ENCODE measurements at places on chromosomes 4 and X.

DNA sequence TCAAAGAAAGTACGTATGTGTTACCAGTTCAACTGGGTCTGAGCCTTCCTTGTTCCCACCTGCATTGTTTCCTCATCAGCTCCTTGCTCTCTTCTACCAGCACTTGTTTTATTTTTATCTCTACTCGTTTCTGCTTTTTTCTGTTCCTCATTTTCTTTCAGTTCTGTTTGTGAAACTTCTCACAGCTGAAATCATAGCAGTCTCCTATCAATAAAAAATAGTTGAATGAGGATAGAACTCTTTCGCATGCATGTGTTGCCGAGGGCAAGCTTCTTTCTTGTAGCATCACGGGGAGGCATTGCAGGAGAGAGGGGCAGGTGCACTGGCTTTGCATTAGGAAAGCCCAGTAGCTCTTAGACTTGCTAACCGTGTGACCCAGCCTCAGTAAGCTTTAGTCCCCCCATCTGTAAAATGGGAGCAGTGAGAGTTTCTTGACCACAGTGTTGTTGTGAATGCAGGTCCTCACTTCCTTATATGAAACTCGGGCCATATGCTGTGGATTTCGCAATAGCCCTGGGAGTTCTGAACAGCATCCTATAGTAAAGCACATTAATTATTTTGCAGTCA is 24.7 kb downstream of the OFD1 start:
- DNase-seq: no peak

- no peak for DNase-seq
These were observed 82.1 kb downstream of the AREG start for GRCh38 chr4:74527049-74527448.

GRCh38 chr4:166044871-166045270 is 171.8 kb downstream of the TLL1 start:
- no peak for DNase-seq

- no peak for DNase-seq
These were observed 283.7 kb downstream of the AFF2 start for GRCh38 chrX:148784137-148784536.

DNA sequence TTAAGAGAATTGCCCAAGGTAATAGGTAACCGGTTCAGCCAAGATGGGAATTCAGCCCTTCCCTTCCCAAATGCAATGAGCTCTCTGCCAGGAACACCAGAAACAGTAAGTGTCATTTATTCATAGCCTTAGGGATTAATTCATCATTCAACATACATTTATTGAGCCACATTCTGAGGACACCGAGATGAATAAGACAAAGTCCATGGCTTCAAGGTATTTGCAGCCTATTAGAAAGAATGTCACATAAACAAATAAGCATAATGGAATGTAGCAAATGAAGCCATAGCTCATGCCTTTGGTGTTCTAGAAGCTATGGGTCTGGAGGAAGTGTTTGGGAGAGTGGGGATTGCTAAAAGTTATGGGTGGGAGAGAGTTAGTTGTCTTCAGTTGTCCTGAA is 6.3 kb upstream of the TAB3 start:
- DNase-seq: no peak

GRCh38 chrX:48509245-48509590 is 426 bp downstream of the PORCN start:
- DNase-seq: no peak

DNA sequence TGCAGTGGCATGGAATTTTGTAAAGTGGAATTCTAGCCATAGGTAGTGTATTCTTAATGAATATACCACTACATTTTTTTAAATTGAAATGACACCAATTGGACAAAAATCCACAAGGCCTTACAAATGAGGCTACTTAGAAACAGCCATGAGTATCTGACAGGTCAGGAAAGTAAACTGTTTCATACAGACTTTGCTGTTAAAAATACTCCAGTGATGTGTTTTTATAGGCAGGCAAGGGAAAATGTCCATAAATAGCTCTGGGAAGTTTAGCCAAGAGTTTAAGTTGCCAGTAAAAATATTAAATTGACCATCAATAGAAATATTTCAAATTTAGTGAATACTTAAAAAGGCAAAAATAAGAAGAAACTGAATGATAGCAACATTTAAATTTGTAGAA is 41.8 kb upstream of the PDLIM5 start:
- no peak for DNase-seq

DNA sequence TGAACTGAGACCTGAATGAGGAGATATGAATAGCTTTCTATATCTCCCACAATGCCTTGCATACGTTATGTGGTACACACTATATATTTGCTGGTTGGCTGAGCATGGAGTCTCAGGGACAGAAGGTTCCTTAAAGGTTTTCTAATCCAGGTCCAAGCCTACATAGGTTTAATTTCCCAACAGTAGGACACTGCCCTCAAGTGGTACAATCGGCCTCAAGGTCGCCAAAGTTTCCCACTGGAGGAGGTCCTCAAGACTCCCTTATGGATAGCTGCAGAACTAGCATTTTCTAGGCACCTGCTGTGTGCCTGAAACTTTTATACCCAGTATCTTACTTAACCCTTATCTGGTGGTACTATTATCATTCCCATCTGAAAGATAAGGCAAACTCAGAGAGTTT is 21.0 kb upstream of the EFNB1 start:
- no peak for DNase-seq

GRCh38 chr4:22881411-22881810 is 188.7 kb downstream of the GBA3 start:
- DNase-seq: no peak

DNA sequence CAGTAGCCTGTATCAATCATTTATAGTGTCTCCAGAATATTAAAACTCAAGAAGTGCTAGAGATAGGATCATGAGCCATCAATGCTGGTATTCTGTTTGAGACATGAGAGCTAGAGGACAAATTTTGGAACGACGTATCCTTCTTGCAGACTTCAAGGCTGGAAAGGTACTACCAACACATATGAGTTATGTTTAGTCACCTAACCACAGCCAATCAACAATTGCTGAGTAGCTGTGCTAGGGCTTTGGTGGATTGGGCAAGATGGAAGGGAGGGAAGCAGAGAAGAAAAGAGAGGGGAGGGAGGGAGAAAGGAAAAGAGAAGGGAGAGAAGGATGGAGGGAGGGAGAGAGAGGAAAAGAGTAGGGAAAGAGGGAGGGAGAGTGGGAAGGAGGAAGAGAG is 21.6 kb upstream of the RAI2 start:
- DNase-seq: no peak

- DNase-seq: no peak
These were observed 3.4 kb downstream of the PJA1 start for GRCh38 chrX:69161786-69162349.

DNA sequence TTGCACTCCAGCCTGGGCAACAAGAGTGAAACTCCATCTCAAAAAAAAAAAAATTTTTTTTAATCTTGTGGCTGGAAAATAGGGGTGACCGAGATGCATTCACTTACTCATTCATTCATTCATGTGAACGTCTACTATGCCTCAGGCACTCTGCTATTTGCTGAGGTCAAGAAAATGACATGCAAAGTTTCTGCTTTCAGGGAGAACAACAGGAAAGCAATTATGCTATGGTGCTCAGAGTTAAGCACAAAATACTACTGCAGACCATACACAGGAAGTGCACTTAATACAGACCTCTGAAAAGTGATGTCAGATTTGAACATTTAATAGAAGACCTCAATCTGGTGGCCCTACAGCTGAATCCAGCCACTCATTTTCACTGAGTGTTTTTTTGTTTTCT is 59.6 kb upstream of the DUSP21 start:
- no peak for DNase-seq

DNA sequence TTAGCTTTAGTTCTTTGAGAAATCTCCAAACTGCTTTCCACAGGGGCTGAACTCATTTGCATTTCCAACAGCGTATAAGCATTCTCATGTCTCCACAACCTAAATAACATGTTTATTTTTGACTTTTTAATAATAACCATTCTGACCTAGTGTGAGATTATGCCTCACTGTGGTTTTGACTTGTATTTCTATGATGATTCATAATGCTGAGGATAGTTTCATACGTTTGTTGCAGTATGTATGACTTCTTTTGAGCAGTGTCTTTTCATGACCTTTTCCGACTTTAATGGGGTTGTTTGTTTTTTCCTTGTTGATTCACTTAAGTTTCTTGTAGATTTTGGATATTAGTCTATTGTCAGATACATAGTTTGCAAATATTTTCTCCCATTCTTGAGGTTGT is 1833.0 kb upstream of the PCDH10 start:
- no peak for DNase-seq

DNA sequence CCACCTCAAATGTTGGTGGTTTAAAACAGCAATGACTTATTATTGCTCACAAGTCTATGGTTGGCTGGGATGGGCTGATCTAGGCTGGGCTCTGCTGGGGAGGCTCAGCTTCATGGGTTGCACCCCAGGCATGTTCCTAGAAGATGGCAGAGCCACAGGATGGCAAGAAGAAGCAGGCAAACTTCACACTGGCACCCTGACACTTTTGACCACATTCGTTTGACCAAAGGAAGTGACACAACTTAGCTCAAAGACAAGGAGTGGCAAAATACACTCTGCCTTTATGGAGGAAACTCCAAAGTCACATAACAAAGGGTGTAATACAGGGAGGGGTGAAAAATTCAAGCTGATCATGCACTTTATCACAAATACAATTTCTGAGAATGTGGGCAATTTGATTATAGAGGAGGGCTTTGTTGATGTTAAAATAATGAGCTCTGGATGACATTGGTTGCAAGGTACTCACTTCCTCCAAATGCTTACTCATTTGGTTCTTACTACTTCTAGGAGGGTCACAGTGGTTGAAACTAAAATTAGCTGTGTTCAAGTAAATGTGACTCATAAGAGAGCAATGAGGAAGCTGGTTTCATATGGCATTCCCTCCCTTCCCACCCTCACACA is 249.2 kb upstream of the RPS6KA3 start:
- no peak for DNase-seq

GRCh38 chr4:101846550-101846949 is 56.0 kb downstream of the BANK1 start:
- no peak for DNase-seq

GRCh38 chr4:16914208-16914607 is 15.8 kb upstream of the LDB2 start:
- DNase-seq: no peak

DNA sequence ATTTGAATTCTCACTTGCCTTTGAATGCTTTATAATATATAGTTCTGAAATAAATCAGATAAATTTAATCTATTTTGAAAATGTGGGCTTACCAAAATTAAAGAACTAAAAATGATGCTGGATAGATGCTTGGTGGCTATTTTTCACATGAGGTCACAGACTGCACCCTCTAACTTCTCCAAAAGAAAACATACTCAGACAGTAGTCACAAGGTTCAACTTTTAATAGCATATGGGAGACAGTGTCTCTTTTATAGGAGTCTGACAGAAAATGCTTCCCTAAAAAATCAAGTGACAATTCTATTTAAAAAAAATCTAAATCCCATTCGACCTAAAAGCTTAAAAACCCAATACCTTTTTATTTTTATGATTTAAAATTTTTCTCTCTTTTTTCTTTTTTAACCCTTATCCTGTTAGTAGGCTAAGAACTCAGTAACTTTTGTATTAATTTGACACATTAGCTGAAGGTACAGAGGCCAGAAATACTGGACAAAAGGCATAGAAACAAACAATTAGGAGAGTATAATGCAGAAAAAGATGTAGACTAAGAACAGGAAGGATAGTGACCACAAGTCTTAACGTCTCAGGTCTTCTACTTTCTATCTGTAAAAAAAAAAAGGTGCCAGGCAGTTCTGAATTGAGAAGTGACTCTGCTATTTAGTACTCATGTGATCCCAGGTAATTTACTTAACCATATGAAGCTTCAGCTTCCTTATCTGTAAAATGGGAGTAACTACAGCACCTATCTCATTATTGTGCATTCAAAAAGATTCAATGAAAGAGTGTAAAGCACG is 7.6 kb downstream of the TIGD4 start:
- DNase-seq: no peak

DNA sequence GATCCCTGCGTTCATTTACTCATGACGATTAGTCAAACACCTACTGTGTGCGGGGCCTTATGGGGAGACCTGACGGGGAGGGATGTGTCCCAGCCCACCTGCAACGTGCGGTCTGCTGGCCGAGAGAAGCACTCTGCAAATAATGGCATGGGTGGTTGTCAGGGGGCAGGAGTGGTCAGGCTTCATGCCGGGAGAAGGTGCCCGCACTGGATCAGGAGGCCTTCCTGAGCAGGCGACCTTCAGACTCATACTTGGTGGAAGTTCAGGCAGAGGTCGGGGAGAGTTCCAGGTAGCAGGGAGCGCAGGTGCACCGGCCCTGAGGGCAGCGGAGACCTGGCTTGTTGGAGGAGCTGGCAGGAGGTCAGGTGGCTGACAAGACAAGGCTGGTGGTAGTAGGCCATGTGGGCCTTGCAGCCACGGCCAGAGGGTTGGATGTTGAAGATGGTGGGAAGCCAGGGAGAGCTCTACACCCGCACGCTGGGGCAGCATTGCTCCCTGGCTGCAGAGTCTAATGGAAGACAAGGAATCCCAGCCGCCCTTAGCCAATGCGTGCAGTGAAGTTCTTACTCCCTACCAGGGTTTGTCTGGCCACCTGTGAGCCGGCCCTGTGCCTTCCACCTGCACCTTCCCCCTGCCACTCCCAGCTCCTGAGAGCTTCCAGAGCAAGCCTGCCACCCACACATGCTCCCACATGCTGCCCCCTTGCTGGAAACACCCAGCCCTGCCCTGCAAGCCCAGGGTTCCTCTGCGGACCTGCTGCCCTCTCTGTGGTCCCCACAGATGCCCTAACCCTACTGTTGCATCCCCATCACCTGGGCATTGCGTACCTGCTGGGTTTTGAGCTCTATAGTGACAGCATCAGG is 97.3 kb downstream of the PSAPL1 start:
- DNase-seq: no peak

DNA sequence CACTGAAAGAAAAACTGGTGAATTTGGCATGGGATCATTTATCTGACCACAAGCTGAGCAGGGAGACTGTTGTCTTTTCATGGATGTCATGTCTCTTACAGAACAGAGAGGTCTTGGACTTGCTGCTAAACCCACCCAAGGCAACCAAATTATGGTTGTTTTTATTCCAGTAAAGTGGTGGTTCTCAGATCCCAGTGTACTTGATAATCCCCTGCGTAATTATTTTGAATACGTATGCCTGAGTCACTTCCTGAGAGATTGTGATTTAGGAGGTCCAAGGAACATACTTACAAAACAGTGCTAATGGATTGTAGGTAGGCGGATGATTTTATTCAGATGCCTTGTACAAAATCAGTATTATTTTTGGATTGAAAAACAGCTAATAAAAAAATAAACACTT is 585.6 kb downstream of the IL1RAPL1 start:
- DNase-seq: no peak

Data from activated CD8-positive, alpha-beta memory T cell treated with anti-CD3 and anti-CD28 coated beads for 1 hour (primary cell).